Spleen (tissue), 13 donors: ENCODE measurements at places on chromosomes 3 and 15. TPM values are rescaled to one million over a fixed set of nuclear protein-coding genes. Genes with fewer than 3 reads are reported as not detected.

GRCh38 chr3:94520364-94520763, 457.5 kb downstream of the NSUN3 start:
- DNase-seq: no peak

DNA sequence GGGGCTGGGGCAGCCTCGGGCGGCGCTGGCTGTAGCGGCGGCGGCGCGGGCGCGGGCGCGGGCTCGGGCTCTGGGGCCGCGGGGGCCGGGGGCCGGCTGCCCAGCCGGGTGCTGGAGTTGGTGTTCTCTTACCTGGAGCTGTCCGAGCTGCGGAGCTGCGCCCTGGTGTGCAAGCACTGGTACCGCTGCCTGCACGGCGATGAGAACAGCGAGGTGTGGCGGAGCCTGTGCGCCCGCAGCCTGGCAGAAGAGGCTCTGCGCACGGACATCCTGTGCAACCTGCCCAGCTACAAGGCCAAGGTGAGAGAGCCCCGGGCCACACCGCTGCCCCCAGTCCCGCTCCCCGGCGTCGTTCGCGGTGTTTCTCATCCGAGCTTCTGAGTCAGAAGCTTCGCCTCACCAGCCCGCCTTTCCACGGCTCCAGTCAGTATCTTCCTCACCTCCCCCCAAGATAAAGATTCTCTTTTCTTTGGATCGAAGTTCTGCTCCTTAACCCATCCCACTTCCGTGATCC, 600 bp downstream of the FBXO45 start:
- DNase-seq: peak; percentile 91

- DNase-seq: no peak
Measured at GRCh38 chr3:196400331-196400730, 31.9 kb downstream of the UBXN7 start.

- DNase-seq: no peak
Measured at GRCh38 chr15:95664450-95664849, 666.0 kb upstream of the NR2F2 start.

- no peak for DNase-seq
Measured at GRCh38 chr3:29976871-29977270, 629.5 kb upstream of the TGFBR2 start.

DNA sequence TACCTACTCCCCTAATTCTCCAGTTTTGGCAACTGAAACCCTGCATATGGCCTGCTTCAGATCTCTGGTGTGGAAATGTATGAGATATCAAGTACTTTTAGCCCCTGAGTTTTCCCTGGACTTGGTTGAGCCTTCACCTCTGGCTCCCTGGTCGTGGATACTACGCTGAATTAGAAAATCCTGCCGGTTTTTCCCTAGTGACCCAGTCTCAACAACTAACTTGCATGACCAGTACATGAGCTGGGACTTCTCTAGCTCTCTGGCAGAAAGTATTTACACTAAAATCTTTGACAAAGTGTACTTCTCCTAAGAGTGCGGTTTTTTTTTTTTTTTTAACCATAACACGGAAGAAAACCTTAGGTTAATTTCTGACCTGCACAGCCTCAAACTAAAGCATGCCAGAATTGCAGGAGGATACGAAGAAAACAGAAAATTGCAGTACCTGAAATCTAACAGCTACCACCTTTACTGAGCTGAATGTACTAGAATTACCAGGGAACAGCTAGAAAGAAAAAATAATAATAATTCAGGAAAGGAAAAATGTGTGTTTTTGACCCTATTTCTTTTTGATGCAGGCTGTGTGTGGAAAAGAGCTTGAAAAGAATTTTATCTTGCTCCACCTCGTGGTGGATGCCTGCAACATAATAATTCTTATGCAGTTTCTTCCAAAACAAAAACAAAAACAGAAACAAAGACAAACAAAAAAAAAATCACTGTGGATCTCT, 165.6 kb downstream of the GMNC start:
- DNase-seq: no peak

DNA sequence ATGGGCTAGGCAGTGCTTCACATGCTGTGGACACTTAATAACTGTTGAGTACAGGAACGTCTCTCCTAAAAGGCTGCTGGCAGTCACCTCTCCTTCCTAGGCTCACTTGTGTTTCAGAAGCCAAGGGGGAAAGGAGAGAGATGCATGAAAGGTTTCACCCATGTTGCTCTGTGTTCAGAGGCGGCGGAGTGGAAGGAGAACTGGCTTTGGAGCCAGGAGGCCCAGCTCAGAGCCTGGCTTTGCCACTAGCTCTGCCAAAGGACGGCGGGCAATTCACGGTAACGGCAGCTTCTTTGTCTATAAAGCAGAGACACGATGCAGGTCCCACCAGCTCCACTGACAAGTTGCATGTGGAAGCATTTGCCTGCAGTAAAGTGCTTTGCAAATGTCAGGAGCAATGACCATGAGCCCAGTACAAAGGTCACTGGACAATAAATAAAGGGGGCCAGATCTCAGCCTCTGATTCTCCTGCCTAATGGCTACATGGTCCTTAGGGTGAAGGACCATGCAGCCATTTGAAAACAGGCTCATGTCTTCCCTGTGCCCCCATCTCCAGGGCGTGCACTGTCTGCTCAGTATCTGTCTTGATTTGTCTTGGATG, 171.7 kb upstream of the TLE3 start:
- peak; percentile 75 for DNase-seq

GRCh38 chr3:100489118-100489517, 3.3 kb upstream of the TMEM45A start:
- no peak for DNase-seq

GRCh38 chr15:96262549-96263489, 67.7 kb upstream of the NR2F2 start:
- DNase-seq: no peak

DNA sequence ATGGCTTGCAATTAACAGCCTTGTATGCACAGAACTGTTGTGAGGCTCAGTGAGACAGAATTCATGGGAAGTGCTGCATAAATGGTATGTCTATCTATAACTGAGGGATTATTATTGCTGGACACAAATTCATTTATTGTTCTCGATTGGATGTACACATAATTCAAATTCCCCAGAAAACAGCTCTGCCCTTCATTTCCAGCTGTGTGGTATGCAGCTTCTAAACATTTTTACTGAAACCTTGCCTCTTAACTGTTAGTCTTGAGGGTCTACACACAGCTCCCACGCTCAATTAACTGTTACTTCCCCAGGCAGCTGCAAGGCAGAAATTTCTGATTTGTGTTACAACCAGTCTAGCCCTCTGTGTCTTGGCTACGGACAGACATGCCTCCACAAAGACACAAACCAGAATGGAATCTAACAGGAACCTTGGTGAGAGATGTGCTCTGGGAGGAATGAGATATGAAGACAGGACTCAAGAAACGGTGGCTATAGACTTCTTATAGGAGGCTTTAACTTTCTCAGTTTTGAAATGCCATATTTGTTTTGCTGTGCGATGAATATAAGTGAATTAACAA, 139.7 kb upstream of the TBL1XR1 start:
- no peak for DNase-seq

DNA sequence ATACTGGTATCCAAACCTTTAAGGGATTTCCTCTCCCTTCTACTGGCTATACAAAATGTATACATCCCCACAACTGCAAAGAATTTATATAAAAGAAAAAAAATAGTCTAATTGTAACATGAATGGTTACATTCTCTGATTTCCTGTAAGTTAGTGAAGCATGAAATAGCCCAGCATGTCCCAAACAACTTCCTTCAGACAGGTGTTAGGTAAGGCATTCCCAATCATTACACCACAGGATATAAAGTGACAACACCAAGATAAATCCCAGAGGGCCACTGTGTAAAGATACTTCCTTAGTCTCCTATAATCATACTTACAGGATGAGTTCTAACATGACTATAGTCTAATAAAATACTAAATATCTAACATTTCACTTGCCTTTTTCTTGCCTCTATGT, 7.6 kb downstream of the CMTM6 start:
- DNase-seq: no peak

DNA sequence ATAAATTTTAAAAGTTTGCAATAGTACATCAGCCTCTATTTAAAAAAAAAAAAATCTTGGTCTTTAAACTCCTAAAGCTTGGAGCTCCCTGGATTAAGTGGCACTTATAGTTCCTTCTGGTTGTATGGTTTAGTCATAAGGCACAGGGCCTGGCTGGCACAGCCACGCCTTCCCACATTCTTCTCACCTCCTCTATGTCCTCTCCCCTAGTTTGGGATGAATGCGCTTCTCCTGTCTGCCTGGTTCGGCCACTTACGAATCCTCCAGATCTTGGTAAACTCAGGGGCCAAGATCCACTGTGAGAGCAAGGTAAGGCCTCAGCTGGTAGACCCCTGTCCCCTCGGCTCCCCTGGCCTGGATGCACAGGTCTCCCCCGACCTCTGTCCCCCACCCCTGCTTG, 10.0 kb downstream of the ANKDD1A start:
- DNase-seq: no peak

- DNase-seq: no peak
Measured at GRCh38 chr3:150036780-150037179, 66.1 kb upstream of the PFN2 start.

DNA sequence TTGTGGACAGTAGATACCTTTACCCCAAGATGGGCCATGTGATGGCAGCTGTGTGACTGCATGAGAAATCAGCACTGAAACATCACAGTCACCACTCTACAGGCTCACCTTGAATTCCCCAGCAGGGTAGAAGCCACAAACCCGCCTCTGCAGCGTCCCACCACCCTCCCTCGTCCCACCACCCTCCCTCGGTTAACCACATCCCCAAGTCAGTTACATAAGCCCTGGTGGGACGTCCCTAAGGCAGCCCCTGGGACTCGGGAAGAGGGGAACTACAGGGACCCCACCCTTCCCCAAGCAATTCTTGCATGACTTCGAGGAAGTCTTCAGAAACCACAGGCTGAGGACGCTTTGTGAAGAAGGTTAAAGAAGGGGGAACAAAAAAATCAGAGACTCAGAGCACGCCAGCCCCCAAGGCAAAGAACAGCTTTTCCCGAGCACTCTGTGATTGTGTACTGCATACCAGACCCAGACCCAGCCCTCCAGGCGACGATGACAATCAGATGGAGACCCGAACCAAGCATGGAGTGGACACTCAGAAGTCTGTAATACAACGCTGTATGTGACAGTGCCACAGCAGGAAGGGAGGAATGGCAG, 60.5 kb downstream of the SH3BP5 start:
- peak; percentile 92 for DNase-seq

GRCh38 chr3:58471025-58471887, 20.6 kb upstream of the KCTD6 start:
- DNase-seq: no peak

GRCh38 chr3:103077910-103078309, 643.1 kb downstream of the ZPLD1 start:
- DNase-seq: no peak

DNA sequence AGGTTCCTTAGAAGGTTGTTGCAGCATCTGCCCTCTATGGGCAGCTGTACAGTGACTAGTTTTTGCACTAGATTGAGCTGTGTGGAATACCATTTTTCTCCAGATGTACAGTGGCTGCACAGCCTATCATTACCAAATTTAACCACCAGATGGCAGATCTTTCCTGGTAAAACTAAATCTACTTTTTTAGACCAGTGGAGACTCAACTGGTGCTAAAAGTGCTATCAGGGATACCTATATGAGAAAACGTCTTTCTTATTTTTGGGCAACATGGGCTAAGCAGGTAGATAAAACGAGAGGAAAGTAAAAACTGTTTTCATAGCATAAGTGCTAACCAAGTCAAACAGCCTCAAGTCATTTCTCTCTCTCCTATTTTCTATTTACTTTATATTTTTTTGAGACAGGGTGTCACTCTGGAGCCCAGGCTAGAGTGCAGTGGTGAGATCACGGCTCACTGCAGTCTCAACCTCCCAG, 21.2 kb downstream of the IGSF10 start:
- no peak for DNase-seq

- no peak for DNase-seq
Measured at GRCh38 chr3:82386647-82387046, 625.2 kb upstream of the GBE1 start.

- DNase-seq: no peak
Measured at GRCh38 chr3:99633887-99634558, 4.4 kb upstream of the COL8A1 start.

GRCh38 chr3:64138656-64139375, 86.5 kb downstream of the PRICKLE2 start:
- DNase-seq: no peak

DNA sequence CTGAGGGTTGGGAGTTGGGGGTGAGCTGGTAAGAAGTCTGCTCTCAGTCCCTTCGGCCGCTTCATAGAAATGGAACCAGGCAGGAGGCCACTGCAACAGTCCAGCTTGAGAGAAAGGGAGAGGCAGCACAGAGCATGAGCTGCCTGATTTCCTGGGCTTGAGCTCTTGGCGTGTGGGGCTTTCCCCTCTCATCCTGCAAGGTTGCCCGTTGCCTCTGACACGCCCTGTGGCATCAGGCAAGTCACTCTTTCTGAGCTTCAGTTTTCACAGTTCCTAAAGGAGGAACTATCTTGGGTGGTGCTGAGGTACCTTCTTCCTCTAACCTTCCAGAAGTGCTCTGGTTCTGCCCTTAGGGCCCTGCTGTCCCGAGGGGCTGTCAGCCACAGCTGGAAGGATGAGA, 4.9 kb downstream of the MESP2 start:
- peak; percentile 74 for DNase-seq

DNA sequence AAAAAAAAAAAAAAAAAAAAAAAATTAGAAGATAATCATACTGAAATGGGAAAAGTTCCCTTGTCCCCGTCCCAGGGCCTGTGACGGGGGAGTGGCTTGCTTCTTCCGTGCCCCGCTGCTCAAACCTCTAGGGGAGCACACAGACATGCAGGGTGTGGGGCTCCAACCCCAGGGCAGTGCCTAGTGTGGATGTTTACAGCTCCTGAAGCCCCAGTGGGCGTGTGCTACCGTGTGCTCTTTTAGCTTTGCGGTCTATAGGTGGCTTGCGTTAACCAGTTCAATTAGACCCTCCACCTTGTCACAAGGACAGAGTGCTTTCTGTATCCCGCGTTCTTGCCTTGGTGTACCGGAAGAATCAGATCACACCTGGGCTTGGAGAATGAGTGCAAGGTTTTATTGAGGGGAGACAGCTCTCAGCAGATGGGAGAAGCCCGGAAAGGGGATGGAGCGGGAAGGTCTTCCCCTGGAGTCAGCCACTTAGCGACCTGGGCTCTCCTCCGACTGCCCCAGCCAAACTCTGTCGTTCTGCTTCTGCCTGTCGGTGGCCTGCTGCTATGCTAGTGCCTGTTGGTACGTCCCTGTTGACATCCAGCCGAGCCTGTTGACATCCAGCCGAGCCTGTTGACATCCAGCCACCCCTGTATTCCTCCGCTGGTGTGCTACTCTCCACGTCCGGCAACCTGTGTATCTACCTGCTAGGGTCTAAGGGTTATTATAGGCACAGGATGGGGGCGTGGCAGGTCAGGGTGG, 569.8 kb downstream of the VGLL3 start:
- no peak for DNase-seq

The PRRT3 gene
- total RNA-seq: 1.9 TPM

The CRABP1 gene
- total RNA-seq: 30.8 TPM

The EEF1AKMT4 gene
- 3.1 TPM for total RNA-seq

The LRRC31 gene
- 0.30 TPM for total RNA-seq

The HHLA2 gene
- not detected for total RNA-seq

The AGBL1 gene
- total RNA-seq: not detected

The ITGA11 gene
- total RNA-seq: 5.3 TPM

The SSR3 gene
- 88.0 TPM for total RNA-seq

The SAMMSON gene
- 1.0 TPM for total RNA-seq

The SCAANT1 gene
- not detected for total RNA-seq

The TGM5 gene
- not detected for total RNA-seq

The CLDN18 gene
- not detected for total RNA-seq

The SLC28A1 gene
- not detected for total RNA-seq

The CHRD gene
- total RNA-seq: 16.9 TPM
